Pons (tissue), 1 donor: ENCODE measurements at places on chromosomes 6 and 20.

- no peak for DNase-seq
Measured at GRCh38 chr20:32610472-32611218, 25.5 kb upstream of the NOL4L start.

DNA sequence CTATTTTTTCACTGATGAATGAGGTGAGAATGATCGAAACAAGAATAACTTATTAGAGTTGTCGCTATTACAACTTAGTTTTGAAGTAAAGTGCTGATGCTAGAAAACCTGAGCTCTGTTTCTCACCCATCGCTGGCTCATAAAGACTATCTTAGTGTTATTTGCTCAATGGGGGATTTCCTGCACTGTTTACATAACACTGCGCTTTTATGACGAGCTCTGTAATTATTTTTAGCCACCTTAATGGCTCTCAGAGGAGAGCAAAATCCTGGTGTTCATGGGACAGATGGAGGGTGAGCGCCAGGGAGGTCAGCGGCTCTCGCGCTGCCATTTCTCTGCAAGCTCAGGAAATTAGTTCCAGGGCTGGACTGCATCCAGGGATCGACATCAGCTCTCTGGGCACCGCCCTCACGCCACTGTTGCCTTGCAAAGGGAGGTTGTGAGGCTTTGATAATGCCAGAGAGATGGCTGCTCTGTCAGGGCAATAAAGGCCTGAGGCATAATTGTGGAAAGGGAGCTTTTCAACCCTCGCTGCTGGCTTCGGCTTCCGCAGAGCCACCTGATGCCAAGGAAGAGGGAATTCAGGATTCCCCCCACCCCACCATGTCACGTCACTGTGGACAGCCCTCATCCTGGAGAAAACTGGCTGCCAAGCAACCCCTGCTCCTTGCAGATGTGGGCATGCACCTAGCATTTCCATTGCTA is 72.0 kb downstream of the DACT2 start:
- peak; percentile 21 for DNase-seq

DNA sequence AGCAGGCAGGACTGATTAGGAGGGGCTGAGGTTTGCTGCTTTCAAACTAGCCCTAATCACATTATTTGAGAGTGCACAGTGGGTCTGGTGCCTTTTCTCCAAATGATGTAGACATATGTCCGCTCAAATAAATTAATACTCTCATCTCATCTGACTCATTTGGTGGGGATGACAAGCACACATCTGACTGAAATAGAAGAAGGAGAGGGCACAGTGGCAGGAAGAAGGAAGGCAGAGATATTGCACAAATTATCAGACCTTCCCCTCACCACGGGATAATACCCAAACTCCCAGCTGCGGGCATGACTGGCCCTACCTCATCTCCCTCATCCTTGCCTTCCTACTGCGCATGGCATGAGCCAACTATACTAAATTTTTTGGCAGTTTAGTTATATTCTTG is 33.9 kb upstream of the TNFRSF21 start:
- DNase-seq, result no peak

DNA sequence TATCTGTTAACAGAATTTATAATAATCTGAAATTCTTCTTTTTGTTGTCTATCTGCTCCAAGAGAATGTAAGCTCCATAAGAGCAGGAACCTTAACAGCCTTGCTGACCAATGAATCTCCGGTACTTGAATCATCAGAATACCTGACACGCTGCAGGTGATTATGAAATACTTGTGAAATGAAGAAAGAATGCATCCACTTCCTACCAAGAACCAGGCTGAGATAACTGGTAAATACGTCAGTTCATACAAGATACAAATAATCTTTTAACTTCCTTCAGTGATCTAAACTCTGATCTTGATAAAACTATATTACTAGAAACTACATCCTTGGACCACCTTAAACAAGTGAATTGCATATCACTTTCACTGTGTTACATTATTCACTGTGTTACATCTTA is 116.2 kb downstream of the MAP3K5 start:
- DNase-seq, result no peak

GRCh38 chr6:130766239-130767144 is 60.7 kb upstream of the SMLR1 start:
- DNase-seq, result no peak

GRCh38 chr6:30763618-30764489 is 19.5 kb upstream of the IER3 start:
- no peak for DNase-seq

- no peak for DNase-seq
Measured at GRCh38 chr6:149118737-149119653, 198.5 kb upstream of the TAB2 start.

DNA sequence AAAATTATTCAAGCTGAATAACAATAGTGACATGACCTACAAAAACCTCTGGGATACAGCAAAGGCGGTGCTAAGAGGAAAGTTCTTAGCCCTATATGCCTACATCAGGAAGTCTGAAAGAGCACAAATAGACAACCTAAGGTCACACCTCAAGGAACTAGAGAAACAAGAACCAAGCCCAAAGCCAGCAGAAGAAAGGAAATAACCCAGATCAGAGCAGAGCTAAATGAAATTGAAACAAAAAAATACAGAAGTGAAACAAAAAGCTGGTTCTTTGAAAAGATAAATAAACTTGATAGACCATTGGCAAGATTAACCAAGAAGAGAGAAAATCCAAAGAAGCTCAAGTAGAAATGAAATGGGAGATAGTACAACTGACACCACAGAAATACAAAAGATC is 47.6 kb upstream of the NOTCH4 start:
- peak; percentile 36 for DNase-seq

DNA sequence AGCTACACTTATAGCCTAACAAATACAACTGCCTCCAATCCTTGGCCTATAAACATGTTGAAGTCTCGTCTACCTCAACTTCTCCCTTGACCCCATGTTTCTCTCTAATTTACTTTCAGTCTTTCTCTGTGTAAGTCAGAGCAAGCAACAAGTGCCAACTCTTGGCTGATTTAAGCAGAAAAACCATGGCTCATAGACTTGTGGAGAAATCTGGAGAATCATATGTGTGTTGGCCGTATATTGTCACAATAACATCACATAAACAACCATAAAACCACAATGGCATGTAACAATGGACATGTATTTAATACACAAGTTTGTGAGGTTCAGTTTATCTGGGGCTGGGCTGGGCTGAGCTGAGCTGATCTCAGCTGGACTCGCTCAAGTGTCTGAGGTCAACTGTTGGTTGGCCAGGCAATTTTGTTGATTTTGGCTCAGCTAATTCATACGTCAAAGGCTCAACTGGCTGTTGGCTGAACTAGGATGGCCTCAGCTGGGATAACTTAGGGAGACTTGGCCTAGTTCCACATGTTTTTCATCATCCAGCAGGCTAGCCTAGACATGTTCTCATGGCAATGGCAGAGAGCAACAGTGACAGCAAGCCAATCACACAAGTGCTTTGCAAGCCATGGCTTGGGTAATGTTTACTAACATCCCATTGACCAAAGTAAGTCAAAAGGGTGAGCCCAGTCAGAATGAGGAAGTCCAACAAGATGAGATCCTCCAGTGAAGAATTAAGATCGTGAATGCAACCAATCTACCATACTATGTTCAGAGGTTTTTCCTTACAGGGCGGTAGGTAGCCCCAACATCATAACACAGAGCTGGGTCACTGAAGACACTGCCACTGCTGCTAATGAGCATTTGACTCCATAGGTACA is 12.9 kb upstream of the TBC1D22B start:
- DNase-seq, result peak; percentile 67

DNA sequence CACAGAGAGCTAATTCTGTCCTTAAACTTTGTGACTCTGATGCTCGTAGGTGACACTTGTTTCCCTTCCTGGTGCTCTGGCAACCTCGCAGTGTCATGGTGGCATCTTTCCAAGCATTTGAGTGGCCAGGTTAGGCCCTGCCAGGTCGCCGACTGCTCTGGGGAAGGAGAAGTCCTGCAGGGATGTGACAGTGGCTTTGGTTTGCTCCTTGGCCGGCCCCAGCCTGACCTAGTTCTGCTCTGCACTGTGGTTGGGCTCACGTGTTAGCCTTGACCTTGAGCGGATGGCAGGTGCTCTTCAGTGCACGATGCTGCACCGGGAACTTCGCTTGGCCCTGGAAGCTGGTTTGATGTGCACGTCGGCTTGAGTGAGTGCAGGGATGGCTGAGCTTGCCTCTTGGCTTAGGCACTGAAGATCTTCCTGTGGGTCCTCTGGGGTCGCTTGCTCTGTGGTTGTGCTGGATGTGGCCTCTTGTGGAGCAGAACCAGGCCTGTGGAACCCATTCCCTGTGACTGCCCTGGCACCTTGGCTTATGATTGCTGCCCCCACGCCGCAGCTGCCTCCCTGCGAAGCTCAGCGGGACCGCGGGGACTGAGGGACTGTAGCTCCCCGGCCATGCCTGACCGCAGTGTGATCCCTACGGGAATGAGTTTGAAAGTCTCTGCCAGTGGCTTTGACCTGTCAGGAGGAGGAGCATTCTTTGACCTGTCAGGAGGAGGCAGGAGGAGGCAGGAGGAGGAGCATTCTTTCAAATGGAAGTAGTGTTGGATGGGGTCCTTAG is 8.7 kb downstream of the OSBPL2 start:
- DNase-seq, result no peak

- DNase-seq, result no peak
Measured at GRCh38 chr6:1045239-1045638, 266.7 kb upstream of the FOXQ1 start.

GRCh38 chr6:13397359-13398068 is 69.2 kb upstream of the TBC1D7 start:
- DNase-seq, result no peak

- DNase-seq, result no peak
Measured at GRCh38 chr20:48582673-48582985, 245.2 kb downstream of the PREX1 start.

DNA sequence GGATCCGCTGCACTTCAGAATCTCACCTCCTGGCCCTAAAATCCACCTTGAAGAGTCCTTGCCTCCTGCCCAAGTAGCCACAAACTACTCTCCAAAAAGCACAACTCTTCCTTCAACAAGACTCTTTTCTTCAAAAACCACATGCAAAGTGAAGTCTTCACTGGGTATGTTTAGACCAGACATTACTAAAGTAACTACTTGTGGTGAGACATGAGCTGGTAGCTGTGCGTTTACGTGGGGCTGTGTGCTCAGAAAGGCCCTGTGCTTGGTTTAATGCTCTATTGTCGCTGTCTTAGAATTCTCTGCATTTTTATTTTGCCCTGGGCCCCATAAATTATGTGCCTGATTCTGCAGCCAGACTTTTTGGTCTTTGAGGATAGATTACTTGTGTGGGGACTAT is 104.4 kb upstream of the HDAC2 start:
- DNase-seq, result no peak

DNA sequence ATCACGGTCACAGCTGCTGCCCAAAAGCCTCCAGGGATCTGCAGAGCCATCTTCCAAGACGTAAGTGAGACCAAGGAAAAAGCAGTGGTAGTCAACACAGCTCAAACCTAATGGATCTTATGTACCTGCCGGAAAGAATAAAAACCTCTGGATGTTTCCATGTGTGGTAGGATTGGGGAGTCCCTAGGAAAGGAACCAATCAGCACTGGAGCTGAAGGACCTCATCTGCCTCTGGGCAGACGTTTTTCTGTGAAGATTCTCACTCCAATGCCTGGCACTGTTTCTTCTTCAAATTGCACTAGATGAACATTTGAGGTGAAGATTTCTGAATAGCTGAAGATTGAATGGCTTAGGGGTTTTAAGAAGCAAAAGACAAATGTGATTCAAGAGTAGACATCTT is at the start of gene HLA-DQB2:
Gene HLA-DQB2 (minus strand): TSS at position 112 of the 400 bp plus-strand sequence. CDS start 62 bp downstream, at position 50.
- peak; percentile 2 for DNase-seq

- DNase-seq, result no peak
Measured at GRCh38 chr6:235763-236360, 56.4 kb upstream of the DUSP22 start.

- no peak for DNase-seq
Measured at GRCh38 chr6:42522942-42523814, 40.7 kb upstream of the UBR2 start.

DNA sequence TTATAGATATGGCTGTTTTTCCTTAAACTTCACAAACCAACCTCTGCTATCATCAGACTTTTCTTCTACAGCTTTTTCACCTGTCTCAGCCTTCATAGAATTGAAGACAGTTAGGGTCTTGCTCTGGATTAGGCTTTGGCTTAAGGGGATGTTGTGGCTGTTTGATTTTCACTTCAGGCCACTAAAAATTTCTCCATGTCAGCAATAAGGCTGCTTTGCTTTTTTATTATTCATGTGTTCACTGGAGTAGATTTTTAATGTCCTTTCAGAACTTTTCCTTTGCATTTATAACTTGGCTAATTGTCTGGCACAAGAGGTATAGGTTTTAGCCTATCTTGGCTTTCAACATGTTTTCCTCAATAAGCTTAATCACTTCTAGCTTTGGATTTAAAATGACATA is 392.6 kb downstream of the RFPL4B start:
- no peak for DNase-seq

DNA sequence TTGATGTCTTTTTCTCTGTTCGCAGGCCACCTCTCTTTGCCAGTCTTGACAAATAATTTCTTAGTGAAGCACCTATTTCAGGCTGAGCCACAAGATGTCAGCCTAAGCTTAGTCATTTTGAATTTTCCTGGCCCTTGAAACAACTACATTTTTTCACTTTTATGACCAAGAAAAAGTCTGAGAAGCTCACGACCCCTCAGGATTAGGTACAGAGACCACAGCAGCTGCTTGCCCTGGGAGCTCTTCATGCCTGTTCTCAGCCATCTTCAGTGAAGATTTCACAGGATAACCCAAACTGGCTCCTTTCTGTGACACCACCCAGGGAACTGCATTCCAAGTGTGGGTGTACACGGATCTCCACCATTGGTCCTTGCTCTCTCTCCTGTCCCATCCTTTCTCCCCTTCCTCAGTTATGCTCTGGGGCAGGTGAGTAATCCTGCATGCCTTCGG is 38.4 kb upstream of the SPTLC3 start:
- peak; percentile 52 for DNase-seq

- no peak for DNase-seq
Measured at GRCh38 chr6:31222496-31222895, 49.4 kb downstream of the HLA-C start.

DNA sequence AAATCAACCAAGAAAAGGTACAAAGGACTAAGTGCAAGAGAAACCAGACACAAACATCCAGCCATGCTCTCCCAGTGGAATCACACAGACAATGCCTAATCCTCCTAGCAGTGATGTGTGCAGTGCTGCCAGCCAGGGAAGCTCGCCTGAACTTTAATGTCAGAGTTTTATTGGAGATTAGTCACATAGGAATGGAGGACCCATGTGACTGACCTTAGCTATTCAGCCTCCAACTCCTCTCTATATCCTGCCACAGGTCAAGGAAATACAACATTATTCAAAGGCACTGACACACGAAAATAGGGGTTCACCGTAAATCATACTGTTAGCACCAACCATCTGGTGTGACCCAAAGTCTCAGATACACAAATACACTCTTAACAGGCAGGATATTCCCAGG is 684.6 kb downstream of the DOK5 start:
- DNase-seq, result no peak

- DNase-seq, result no peak
Measured at GRCh38 chr20:11378252-11378651, 539.4 kb upstream of the BTBD3 start.
